ENCODE measurements at places on chromosomes 12 and 14.

DNA sequence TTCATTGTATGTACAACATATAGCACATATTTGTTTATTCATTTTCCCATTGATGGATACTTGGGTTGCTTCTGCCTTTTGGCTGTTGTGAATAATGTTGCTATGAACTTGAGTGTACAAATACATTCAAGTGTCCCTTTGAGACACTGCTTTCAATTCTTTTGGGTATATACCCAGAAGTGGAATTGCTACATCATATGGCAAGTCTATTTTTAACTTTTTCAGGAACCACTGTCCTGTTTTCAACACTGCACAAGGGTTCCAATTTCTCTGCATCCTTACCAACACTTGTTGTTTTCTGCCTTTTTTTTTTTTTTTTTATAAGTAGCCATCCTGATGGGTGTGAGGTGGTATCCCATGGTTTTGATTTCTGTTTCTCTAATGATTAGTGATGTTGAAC is 15.9 kb downstream of the RBMS2 start:
- no peak for DNase-seq

GRCh38 chr12:54038284-54038870 is 5.5 kb downstream of the HOXC5 start:
- DNase-seq = no peak

GRCh38 chr12:131369094-131369845 is 341.6 kb upstream of the SFSWAP start:
- no peak for DNase-seq

GRCh38 chr12:130846369-130846768 is 7.3 kb upstream of the STX2 start:
- DNase-seq = no peak

GRCh38 chr14:90424686-90425372 is 28.0 kb downstream of the CALM1 start:
- DNase-seq = no peak

- DNase-seq = peak; percentile 64
Measured at GRCh38 chr12:63419154-63419553, 249.1 kb downstream of the DPY19L2 start.

DNA sequence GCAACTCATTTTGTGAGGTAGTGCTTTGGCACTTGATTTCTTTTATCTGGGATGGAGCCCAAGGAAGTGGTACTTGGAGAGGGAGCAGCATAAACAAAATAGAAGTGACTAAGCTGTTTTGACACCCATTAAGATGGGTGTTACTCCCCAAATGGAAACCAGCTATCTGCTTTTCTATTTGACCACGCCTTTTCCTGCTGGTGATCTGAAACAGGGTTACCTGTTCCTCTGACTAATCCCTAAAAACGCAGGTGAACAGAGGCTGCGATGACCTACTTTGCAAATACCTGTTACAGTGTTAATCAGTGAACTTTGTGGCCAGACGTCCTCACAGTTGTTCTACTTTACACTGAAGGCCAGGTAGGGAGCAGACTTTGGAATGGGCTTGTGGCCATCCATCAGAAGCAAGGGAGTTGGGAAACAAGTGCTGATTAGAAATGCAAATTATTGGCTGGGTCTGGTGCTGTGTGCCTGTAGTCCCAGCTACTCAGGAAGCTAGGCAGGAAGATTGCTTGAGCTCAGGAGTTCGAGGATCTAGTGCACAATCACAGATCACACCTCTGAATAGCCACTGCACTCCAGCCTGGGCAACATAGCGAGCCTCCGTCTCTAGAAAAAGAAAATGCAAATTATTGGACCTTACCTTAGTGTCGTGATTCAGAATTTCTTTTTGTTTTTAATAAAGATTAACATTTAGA is 58.3 kb upstream of the HECTD1 start:
- DNase-seq = peak; percentile 42

DNA sequence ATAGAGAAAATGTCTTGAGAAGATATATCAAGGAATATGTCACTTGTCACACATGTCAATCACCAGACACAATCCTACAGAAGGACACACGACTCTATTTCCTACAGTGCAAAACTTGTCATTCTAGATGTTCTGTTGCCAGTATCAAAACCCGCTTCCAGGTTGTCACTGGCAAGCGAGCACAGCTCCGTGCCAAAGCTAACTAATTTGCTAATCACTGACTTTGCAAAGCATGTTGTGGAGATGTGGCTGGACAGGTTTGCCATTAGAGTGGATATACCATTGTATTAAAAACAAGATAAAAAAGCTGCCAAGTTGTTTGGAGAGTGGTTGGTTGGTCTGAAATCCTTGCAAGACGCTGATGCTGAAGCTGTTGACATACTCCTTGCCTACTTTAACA is 7.9 kb upstream of the SGPP1 start:
- no peak for DNase-seq

DNA sequence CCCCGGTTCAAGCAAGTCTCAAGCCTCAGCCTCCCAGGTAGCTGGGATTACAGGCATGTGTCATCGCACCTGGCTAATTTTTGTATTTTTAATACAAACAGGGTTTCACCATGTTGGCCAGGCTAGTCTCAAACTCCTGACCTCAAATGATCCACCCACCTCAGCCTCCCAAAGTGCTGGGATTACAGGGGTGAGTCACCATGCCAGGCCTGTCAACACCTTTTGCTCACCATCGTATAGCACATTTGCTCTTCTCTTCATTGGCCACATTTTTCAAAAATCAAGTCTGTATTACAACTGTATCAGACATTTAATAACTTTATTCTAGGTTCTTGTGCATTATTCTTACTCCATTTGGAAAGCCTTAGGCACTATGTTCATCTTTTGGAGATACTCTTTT is 50.3 kb downstream of the BCAT1 start:
- peak; percentile 47 for DNase-seq

- DNase-seq = peak; percentile 38
Measured at GRCh38 chr12:120399531-120399930, 30.6 kb upstream of the MSI1 start.

DNA sequence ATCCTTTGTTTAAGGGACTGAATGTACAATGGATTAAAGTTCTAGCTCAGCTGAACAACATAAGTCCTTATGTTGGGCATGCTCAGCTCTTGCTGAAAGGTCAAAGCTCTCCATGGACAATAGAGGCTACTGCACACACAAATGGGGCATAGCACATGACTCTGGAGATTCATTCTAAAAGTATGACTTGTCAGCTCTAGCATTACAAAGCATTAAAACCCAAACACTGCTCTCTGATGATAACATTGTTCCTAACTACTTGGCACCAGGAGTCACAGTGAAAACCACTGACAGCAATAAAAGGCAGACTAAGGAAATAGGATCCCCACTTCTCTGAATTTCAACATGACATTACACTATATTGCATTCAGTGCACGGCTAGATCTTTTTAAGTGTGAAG is 21.9 kb upstream of the FSCB start:
- no peak for DNase-seq

- no peak for DNase-seq
Measured at GRCh38 chr12:99260456-99260996, 387.0 kb upstream of the GARIN6 start.

DNA sequence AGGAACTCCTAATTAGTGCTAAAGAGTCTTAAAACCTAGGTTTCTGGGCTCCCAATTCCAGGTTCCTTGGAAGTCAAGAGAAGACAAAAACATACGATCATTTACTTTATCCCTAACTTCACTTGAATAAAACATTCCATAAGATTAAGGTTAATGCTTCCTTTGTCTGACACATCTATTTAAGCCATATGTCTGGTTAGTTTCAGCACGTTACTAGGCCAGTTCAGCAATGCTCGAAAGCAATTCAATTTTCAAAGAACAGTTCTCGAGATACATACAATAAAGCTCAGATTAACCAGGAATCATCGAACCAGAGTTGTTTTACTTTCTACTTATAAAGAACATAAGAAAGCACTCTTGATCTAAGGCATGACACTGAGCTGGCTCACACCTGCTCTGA is 68.0 kb upstream of the POC1B start:
- no peak for DNase-seq

GRCh38 chr14:102668291-102668873 is 75.9 kb downstream of the RCOR1 start:
- no peak for DNase-seq

- DNase-seq = no peak
Measured at GRCh38 chr12:69428351-69429073, 41.7 kb upstream of the FRS2 start.

- no peak for DNase-seq
Measured at GRCh38 chr14:100773331-100774163, 46.9 kb downstream of the DLK1 start.

DNA sequence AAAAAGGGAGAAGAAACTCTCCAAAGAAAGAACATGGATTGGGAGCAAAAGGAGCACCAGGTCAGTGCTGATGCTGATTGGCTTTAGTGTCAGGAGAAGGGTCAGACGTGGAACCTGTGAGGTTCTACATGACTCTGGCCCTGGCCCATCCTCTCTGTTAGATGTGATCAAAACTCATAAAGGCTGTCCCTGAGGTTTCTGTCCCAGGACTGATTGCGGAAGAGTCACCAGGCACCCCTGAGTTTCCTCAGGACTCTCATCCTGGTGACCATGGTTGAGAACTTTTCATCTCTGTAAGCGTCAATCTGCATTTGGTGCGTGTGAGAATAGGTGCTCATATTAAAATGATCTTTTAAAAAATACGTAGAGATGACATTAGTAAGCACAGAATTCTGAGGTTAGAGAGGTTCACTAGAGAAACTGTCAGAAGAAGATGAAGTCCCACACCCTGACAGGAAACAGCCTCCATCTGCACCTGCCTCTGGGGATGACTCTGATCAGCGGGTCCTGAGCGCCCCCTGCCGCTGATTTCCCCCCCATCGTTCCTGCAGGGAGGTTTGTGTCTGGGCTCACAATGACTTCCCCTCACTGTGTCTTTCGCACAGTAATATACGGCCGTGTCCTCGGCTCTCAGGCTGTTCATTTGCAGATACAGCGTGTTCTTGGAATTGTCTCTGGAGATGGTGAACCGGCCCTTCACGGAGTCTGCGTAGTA is 741.8 kb downstream of the TMEM121 start:
- DNase-seq = no peak

GRCh38 chr12:48998497-48999353 is 450 bp downstream of the DDN start:
- DNase-seq = peak; percentile 40

GRCh38 chr12:1691123-1692007 is 495 bp downstream of the ADIPOR2 start:
- DNase-seq = peak; percentile 43

DNA sequence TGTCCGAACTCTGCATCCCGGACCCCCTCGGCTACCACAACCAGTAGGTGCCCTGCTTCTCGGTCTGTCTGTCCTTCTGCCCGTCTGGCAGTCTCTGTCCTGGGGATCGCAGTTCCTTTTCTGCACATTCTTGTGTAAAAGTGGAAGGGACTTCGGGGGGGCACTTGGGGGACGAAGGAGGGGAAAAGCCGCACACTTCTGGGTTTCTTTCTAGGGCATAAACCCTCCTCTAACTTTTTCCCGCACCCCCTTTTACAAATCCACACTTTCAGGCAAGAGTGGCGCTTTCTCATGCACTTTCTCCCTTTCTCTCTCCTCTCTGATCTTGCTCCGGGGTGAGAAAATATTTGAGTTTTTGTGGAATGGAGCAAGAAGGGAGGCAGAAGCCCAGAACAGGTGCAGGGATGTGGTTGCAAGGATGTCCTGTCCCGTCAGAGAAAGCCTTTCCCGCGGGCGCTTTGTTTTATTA is 506 bp downstream of the ESRRB start:
- DNase-seq = no peak

- no peak for DNase-seq
Measured at GRCh38 chr12:4915752-4916151, 6.0 kb downstream of the KCNA1 start.

- DNase-seq = peak; percentile 72
Measured at GRCh38 chr12:114888448-114888847, 204.5 kb upstream of the TBX3 start.

DNA sequence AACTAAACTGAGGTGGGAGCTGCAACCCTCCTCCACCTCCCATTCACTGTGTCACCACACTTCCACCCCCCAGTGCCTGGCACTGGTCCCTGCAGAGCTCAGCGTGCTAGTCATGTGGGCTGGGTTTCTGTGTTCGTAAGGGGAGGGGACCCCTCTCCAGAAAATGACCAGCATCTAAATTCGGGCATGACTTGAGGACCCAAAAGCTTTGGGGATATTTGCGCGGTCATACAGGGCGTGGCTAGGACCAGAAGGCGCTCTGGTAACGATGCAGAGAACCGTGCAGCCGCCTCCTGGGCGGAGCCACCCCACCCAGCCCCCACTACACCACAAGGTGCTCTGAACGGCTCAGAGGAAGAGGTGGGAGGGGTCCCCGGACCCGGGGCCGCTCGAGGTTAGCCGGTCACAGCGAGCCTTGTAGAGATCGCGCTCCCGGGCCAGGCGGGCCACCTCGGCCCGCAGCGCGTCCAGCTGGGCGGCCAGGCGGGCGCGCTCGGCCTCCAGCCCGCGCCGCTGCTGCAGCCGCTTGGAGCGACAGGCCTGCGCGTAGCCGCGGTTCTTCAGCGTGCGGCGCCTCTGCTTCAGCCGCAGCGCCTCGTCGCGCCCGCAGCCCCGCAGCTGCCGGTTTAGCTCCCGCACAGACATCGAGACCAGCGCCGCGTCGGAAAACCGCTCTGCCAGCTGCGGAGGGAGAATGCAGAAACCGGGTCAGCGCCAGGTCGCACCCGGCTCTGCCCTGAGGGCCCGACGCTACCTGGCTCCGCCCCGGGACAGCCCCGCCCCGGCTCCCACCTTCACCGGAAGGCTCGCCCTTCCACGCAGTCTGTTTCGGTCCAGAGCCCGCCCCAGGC is 9.8 kb downstream of the CPNE6 start:
- DNase-seq = peak; percentile 33

DNA sequence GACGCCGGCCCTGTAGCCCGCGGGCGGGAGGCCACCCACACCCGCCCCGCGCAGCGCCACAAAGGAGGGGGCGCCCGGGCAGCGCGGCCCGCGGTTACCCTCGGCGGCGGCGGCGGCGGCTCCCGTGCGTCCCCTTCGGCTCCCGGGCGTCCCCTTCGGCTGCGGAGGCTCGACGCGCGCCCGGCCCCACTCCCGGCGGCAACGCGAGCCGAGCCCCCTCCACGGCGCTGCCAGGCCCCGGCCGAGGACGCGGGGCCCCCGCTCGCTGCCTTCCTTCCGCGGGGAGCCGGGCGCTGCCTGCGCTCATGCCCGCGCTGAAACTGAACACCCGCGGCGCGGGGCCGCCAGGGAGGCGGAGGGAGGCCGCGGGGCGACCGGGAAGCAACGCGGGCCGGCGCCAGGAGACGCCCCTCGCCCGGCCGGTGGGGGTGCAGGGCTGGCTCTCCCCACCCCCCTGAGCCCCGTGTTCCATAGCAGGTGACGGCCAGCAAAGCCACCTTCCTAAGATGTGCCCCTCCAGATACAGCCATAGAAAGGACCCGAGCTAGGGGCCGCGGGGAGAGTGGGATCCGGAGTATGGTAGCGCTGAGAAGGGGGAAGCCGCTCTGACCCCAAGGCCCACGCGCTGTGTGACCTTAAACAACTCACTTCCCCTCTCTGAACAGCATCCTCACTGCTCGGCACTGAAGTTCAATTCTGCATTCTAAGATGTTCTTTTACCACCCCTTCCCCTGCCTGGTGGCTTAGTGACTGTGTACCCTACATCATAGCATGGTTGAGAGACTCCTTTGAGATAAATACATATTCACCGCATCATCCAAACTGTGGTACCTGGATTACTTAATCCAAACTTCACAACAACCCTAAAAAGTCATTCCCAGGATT is 42.8 kb downstream of the KDM2B start:
- no peak for DNase-seq

- DNase-seq = no peak
Measured at GRCh38 chr12:122871851-122872780, 23.8 kb downstream of the VPS37B start.

Measured in M059J (cell line).